Bronchial epithelial cell (primary cell): ENCODE measurements at places on chromosomes 5 and 9.
A peak's percentile ranks its signal among the peaks of the same experiment; 100 is the strongest.

- peak; percentile 10 for DNase-seq
Measured at GRCh38 chr9:28032268-28032590, 458.9 kb upstream of the C9orf72 start.

DNA sequence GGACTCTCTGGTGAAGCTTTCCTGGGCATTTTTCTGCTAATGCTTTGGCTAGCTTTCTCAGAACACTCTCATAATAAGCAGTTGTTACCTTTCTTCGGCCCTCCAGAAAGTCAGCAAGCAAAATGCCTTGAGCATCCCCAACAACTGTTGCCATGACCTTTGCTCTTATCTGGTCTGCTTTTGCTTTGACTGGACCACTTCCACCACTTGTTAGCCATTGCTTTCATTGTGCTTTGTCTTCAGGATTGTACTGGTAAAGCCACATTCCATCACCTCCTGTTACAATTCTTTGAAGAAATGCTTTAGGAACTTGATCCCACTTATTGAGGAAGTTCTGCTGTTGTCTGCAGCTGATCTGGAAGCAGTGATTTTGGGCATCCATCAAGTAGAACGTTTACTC is 35.7 kb downstream of the RAD50 start:
- DNase-seq, result no peak

DNA sequence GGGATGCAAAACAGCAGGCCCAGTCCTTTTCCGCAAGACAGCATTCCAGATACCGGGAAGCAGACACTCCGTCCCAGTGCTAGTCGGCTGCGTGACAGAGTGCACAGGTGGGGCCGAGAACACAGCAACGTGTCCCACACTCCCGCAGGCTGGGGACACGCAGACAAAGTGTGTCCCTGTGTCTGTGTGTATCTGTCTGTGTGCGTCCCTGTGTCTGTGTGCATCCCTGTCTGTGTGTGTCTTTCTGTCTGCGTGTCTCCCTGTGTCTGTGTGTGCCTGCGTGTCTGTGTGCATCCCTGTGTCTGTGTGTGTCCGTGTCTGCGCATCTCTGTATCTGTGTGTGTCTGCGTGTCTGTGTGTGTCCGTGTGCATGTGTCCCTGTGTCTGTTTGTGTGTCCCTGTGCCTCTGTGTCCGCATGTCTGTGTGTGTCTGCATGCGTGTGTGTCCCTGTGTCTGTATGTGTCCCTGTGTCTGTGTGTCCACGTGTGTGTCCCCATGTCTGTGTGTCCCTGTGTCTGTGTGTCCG is 137.0 kb downstream of the MRPL36 start:
- DNase-seq, result no peak

GRCh38 chr5:149038336-149039080 is 24.4 kb downstream of the SH3TC2 start:
- DNase-seq, result no peak
